T-helper 2 cell (primary cell): ENCODE measurements at places on chromosomes 5 and 9.
A peak's percentile ranks its signal among the peaks of the same experiment; 100 is the strongest.

- DNase-seq = peak; percentile 40
Observed at GRCh38 chr9:95506678-95507463, 9.9 kb downstream of the PTCH1 start.

GRCh38 chr9:4939118-4939561 lies 45.9 kb upstream of the JAK2 start:
- no peak for DNase-seq

- no peak for DNase-seq
Observed at GRCh38 chr5:127492854-127493738, 24.3 kb upstream of the PRRC1 start.

GRCh38 chr9:23581931-23582330 lies 244.1 kb downstream of the ELAVL2 start:
- no peak for DNase-seq

DNA sequence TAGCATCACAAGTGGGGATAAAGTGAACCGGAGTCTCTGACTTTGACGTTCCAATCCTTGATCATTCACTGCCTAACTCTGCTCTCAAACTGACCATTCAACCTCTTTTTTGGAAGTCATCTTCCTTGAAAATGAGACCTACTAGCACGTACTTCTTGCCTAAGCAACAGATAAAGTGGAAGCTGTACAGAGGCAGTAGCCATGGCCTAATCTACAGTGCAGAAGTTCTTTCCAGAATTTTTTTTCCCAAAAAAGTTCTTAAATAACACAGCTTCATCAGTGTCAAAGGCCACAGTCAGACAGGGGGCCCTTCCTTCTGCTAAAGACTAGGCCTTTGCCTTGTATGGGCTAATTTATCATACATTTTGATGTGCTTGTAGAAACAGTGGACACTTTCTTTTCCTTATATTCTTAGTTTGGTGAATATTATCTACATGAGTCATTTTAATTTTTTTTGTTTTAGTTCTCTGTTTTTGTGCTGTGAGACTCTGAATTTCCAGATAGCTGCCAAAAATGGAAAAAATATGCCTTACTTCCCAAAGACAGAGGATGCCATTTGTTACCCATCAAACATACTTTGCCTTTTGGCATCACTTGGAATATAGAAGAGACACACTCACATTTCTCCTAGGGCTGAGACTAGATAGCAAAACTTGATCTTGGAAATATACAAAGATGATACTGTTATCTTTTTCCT lies 96.3 kb upstream of the VCAN start:
- no peak for DNase-seq

GRCh38 chr5:89988129-89988810 lies 421.3 kb downstream of the CETN3 start:
- no peak for DNase-seq

DNA sequence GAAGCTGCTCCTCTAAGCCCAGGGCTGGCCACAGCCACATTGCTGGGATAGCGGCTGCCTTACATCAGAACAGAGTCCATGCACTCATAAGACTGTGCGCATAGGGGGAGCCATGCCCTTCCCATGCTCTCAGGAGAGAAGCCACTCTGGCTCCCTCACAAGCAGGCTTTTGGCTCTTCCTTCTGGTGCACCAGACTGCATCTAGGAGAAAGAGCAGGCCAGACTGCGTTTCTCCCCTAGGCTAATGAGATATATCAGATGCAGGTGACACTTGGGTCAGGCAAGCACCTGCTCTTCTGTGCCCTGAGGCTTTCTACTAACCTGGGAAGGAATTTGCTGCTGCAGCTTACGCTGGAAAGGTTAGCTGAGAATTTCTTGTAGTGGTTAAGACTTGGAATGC lies 43.2 kb upstream of the BRINP1 start:
- no peak for DNase-seq

GRCh38 chr9:136011376-136011702 lies 50.2 kb upstream of the UBAC1 start:
- no peak for DNase-seq

- DNase-seq = no peak
Observed at GRCh38 chr9:137358126-137358525, 56.1 kb upstream of the NRARP start.

DNA sequence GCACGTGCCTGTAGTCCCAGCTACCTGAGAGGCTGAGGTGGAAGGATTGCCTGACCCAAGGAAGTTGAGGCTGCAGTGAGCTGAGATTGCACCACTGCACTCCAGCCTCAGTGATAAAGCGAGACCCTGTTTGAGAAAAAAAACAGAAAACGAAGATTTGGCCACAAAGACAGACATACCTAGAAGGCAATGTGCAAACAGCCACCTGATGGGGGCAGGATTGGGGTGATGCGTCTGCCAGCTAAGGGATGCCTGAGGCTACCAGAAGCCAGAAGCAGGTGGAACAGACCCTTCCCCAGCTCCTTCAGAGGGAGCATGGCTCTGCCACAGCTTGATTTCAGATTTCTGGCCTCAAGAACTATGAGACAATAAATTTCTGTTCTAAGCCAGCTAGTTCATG lies 2.9 kb downstream of the HIGD2A start:
- DNase-seq = no peak

- no peak for DNase-seq
Observed at GRCh38 chr9:113573046-113573958, 109.8 kb downstream of the RGS3 start.

- no peak for DNase-seq
Observed at GRCh38 chr9:86545090-86545489, 190.9 kb upstream of the TUT7 start.

- DNase-seq = no peak
Observed at GRCh38 chr9:123131258-123131657, 97.8 kb downstream of the GPR21 start.

DNA sequence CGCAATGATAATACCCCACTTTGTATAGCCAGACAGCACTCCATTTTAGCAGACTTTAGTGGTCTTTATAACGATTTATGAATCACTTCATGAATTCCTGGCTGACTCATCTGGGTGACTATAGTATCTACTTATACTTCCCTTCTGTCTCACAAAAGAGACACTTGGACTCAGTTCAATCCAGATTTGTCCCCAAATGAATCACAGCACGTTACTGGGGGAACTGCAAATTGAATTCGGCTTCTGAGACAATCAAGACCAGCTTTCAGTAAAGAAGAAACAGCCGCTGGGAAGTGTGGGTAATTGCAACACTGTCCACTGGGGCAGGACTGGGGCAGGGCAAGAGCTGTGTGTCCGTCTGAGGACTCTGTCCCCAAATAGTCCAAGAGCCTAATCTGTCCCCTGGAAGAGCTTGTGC lies 337.3 kb upstream of the RFX3 start:
- peak; percentile 81 for DNase-seq

DNA sequence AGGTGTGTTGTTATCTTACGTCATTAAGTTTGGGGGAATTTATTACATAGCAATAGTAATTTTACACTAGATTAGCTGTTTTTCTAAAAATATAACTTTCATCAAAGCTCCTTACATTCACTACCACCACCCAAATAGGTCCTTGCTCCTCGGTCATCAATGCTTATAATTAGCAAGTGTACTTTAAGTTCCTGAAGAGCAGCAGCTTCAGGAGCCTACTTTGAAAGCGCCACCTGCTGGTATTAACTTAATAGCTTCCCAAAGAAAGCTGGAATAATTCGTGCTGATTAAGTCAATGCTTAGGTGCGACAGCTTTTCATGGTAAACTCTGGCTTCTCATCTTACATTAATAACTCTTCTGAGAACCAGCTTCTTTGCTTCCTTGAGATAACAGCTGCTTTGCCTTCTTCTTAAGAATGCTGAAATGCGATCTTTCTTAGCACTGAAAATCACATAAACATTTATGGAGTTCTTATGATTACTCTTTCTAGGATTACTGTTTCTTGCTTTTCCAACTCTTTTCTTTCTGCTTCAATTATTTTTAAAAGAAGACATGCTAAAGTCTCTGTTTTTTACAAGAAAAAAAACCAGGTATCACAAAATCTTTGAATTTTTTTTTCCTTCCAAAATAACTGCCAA lies 10.0 kb upstream of the C5 start:
- peak; percentile 62 for DNase-seq

GRCh38 chr9:130341839-130342713 lies 76.5 kb downstream of the HMCN2 start:
- no peak for DNase-seq

DNA sequence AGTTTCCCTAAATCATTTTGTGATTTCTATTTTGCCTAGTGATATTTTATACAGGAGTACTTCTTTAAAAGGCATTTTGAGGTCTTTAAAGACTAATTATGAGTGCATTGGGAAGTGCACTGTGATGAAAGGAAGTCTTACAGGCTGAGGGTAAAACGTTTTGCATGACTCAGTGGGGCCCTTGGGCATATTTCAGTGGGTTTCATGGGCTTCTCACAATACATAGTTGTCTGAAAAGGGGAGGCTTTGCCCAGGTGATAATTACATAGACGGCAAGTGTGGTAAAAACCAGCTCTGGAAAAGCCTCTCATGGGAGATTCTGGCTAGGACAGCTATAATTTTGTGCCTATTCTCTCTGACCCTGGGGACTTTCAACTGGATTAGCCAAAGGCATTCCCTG lies 387.2 kb downstream of the ARHGEF28 start:
- no peak for DNase-seq

DNA sequence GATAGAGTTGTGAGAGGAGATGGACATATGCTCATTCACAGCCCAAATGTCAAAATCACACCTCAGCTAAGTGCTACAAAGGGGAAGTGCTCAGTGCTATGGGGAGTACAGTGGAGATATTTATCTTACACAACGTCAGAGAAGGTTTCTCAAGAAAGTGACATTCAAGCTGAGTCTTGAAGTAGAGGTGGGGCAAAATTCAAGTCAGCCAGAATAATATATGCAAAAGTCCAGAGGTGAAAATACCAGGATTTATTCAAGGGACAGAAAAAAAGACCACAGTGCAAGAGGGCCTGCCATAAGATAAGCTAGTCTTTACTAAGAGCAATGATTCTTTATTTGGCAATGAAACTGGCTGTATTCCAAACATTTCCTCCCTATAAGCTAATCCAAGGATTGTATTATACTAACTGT lies 327.8 kb upstream of the PIK3R1 start:
- no peak for DNase-seq

DNA sequence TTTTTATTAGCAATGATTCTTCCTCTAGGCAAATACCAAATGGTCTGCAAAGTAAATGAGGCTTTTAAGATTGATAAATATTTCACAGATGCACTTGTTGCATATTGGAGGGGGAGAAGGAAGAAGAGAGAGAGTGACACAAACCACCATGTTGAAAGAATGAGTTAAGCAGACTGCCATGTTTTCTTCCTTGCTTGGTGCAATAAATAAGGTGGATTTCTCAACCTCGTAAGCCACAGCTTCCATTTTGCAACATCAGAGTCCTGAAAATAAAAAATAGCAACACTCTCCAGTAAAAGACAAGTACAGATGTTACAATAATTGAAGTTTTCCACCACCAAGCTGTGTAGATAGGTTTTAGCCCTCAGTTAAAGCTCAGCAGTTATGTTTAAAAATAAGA lies 202.9 kb downstream of the SGCD start:
- no peak for DNase-seq

- DNase-seq = no peak
Observed at GRCh38 chr9:17843236-17843635, 264.4 kb downstream of the SH3GL2 start.

DNA sequence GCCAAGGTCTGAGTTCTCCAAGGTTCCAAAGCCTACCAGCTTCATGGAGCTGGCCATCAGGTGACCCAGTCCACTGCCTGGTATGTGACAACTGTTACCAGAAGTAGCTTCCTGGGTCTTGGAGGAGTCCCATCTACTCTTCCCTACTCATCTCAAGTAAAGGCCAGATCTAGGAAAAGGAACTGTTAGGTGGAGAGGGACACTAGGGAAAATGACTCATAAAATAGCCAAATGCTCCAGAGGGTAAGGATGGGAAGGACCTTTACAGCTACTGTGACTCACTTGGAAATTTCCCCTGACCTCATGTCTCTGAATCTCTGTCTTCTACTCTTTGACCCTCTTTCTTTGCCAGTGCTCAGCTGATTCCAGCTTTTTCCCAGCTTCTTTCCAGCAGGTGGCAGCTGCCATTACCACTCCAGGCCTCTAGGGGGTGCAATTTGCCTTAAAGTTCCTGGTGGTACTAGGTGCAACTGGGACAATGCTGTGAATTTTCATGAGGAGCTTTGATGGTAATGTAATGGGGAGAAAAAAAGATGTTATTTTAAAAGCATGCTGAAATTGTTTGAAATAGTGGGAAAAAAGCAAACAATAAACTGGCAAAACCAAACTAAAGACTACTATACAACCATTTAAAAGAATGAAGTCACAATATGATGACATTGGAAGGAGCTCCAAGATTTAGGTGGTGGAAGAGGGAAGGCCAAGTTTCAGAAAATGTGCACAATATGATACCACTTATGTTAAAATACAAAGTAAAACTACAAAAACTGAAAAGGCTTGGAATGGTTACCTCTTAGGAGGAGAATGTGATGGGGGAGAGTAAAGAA lies 27.1 kb upstream of the MYORG start:
- no peak for DNase-seq

DNA sequence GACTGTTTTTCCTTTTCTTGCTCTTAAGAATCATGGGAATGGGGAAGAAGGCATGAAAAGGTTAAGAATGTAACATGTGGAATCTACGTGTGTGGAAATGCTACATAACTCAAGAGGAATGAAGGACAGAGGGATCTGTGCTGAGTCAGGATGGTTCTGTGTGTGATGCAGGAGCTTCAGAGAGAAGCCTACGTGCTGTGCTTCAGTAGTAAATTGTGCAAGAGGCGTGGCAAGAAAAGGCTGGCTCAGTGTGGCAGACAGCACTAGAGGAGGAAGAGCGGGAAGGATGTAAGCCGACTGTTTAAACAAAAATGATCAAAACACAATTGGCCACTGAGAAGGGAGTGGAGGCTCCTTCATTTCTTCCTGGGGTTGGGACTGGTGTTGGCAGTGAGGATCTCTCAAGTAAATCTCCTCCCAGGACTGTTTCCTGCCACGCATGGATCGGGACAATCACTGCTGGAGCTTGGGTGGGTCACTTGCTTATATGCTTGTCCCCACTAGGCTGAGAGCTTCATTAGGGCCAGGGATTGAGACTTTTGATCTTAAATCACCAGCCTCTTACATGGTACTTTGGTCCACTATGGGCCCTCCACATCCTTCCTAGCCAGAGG lies 59.4 kb upstream of the BASP1 start:
- DNase-seq = no peak

- peak; percentile 79 for DNase-seq
Observed at GRCh38 chr5:96538808-96539250, 105.8 kb upstream of the PCSK1 start.

GRCh38 chr9:23746317-23746716 lies 79.7 kb downstream of the ELAVL2 start:
- no peak for DNase-seq

DNA sequence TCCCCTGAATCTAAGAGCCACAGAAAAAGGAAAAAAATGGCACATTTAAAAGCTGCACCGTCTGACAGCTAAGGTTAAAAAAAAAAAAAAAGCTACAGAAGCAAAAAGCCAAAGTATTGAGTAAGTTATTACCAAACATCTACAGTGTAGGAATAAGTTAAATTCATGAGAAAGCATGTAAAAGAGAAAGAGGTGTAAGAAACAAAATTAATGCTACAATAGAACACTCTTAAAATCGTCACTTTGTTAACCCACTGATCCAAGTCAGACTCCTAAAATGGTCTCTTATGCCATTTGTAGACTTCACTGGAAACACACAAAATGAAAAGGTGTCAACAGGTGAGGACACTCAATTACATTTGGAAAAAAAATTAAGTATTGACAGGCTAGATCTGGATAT lies 120.2 kb downstream of the SSBP2 start:
- no peak for DNase-seq

GRCh38 chr5:6461793-6462650 lies 13.4 kb downstream of the UBE2QL1 start:
- no peak for DNase-seq
